NCI-H2171 treated with DMSO at 0.1 percent for 48 hours (cell line): ENCODE measurements at places on chromosomes 4 and X.

DNA sequence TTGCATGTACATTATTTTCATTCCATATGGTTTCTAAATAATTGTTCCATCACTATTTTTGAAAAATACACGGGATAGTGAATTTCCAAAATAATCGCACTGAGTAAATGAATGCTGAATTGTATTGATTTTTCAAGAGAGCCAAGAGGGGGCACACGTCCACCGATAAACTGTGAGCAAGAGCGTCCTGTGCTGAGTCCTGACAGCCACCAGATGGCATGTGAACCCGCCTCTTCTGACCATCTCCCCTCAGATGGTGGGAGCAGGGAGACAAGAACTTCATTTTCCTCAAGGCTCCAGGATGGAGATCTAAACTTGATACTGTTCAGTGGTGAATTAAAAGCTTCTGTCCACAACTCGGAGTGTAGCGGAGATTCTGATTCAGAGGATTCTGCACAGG lies 30.6 kb upstream of the IL9R start:
- DNase-seq = peak; percentile 60

DNA sequence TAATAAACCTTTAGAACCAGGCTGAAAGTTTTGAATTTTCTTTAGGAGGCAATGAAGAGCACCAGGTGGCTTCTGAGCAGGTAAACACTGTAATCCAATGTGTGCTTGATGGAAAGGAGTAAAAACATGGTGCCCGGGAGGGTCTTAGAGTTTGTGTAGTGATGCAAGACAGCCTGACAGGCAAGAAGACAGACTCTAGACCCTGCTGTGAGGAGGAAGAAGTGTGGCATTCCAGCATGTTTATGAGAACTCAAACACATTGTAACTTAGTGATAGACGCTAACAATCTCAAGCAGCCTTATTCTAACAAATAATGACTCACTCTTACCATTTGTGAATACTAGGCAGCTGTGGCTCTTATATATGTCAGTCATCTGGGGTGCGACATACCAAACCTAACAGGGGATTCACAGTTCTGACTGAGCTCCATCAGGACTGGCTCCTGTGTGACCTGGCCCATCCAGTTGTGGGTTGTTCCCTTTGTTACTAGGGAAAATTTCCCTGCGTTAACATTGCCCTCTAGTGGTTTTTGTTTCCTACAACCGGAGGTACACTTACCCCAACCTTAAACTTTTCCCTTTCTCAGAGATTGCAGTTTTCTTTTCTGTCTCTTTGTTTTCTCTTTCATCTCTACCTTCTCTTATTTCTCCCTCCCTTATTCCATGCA lies 53.8 kb downstream of the VSIG4 start:
- peak; percentile 48 for DNase-seq

GRCh38 chr4:94452476-94453371 lies 982 bp downstream of the PDLIM5 start:
- peak; percentile 41 for DNase-seq

DNA sequence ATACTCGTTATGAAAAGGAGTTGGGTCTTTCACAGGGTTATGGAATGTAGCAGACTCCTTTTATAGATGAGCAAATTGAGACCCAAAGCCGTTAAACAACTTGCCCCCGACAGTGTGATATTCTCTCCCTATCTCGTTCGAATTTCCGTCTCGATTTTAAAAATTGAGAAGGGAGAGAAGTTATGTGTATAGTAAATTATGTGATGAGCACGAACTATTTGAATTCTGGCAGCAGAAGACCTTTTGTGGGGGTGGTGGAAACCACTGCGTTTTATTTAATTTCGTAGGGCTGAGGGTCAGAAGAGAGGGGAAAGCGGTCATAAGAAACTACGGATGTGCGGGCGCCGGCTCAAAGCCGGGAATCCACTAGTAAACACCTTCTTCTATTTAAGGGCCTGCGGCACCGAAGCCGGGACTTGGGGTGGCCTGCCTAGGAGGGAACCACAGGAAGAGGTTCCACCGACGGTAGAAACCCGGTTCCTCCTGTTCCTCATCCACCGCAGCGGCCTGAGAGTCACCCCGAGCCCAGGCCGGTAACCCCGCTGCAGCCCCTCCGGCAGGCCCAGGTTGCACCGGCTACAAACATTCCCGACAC lies 1.5 kb upstream of the DDX3X start:
- no peak for DNase-seq

DNA sequence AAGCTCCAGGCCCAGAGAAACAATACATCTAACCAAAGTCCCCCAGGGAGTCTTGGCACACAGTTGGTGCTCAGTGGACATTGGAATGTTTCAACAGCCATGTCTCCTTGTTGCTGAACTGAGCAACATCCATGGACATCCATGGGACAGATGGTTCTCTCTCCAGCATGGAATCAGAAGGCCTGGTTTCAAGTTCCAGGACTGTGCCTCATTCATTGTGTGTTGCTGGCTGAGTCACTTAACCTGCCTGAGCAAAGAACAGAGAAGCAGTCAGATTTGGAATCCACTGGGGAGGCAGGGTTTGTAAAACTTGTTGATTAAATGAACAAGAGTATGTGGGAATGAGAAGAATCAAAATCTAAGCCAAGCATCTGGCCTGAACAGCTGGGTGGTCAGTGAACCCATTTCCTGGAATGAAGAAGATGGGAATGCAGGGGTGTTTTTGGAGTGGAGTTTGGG lies 147.9 kb downstream of the CHIC2 start:
- no peak for DNase-seq
